M059J (cell line): ENCODE measurements at places on chromosomes 16 and 17. TPM values are rescaled to one million over a fixed set of nuclear protein-coding genes. Genes with fewer than 3 reads are reported as not detected.

- no peak for DNase-seq
Measured at GRCh38 chr17:57589151-57590034, 155.7 kb downstream of the CCDC182 start.

DNA sequence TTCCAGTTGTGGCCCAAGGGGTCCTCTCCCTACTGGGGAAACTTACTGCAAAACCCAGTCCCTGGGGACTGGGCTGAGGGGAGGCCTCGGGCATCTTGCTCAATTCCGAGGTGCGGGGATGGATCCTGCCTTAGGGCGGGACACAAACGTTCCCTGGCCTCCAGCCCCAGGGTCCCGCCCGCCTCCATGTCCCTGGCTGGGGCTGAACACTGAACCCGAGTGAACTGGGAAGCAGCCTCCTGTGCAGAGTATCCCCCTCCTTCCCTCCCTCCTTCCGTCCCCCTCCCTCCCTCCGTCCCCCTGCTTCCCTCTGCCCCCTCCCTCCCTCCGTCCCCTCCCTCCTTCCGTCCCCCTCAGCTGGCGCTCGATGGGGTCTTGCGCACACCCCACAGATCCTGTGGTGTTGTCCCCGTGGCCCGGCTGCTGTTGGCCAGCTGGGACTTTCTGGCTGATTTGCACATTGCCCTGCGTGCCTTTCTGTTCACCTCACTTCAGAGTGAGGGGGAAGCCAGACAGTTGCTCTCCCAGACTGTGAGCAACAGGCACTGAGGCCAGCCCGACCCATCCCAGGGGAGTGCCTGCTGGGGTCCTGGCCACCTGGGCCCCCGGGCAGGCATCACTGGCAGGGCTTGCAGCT lies 5.5 kb downstream of the TRAF7 start:
- DNase-seq = no peak

DNA sequence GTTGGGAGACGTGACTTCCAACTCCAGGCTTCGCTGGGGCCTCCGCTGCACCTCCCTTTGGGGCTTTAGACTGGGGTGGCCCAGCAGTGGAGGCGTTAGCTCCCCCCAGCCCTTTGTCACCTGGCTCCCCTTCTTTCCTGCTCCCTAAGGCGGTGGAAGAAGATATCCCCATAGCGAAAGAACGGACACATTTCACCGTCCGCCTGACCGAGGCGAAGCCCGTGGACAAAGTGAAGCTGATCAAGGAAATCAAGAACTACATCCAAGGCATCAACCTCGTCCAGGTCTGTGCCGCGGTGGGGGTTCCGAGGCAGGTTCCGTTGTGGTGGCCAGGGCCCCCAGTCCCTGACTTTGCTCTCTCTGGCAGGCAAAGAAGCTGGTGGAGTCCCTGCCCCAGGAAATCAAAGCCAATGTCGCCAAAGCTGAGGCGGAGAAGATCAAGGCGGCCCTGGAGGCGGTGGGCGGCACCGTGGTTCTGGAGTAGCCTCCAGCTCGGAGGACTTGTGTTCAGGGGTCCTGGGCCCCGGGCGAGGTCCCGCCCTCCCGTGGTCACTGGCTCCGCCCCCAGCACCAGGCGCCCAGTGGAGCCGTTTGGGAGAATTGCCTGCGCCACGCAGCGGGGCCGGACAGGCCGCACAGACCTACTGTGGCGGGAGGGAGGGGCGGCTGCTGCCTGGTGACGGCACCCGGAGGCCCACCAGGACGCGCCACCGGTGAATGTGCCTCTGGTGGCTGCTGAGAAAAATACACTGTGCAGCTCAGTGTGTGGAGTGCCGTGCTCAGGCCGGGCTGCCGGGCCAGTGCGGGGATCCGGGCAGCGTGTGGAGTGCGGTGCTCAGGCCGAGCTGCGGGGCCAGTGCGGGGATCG lies 3.8 kb downstream of the MRPL12 start:
- DNase-seq = no peak

Gene C16orf92
- not detected in 2 replicates for total RNA-seq

Gene SLFN14
- not detected in 2 replicates for total RNA-seq

Gene MGAT5B
- 6.5 and 11.8 TPM in 2 replicates for total RNA-seq

Gene TIGD7
- 7.5 and 10.6 TPM in 2 replicates for total RNA-seq
